GDM1 (cell line): ENCODE measurements at places on chromosomes 4 and X.

GRCh38 chr4:79854856-79855502 is 218.1 kb downstream of the ANTXR2 start:
- DNase-seq = no peak

GRCh38 chr4:94354474-94354896 is 11.8 kb upstream of the HPGDS start:
- no peak for DNase-seq

DNA sequence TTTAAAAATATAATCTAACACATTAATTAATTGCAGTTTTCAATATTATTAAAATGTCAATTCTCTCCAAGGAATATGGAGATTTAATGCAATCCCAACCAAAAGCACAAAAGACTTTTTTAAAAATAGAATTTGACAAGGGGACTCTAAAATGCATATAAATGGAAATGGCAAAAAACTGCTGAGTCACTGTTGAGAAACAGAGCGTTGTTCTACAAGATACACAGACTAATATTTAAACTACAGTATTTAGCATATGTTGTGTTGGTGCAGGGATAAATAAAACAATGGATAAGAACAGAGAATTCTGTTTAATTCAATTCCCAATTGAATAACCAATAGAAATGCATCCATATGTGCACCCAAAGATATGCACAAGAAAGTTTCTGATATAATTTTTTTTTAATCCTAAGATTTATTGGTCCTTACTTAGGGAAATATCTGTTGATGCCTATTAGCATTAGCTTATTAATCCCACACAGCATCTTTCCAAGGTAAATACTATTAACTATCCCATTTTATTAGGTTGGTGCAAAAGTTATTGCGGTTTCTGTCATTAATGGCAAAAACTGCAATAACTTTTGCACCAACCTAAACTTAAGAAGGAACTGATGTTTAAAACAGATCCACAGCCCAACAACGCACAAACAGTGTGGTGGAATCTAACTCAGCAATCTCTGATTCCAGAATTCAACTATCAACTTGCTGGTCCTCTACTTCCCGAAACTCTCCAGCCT is 86.8 kb upstream of the VEGFC start:
- no peak for DNase-seq

- DNase-seq = no peak
Measured at GRCh38 chr4:176492646-176493302, 173.0 kb downstream of the SPCS3 start.

DNA sequence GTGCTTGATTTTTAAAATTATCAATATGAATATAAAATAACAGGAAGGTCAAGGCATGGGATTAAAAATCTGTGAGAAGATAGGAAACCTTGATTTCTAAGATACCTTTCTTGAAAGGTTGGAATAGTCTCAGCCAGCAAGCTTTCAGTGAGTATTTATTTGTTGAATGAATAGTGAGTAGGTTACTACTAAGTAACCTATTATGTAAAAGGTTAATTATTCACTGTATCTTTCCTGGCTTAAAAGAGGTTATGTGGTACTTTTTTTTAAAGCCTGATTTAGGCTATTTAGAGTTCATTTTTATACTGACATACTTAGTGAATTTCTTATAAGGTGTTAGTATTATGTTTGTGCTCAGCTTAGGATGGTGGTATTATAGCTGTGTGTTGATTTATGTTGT is 123.5 kb downstream of the PTPN13 start:
- no peak for DNase-seq

- DNase-seq = no peak
Measured at GRCh38 chrX:107601759-107602158, 26.6 kb upstream of the PRPS1 start.

DNA sequence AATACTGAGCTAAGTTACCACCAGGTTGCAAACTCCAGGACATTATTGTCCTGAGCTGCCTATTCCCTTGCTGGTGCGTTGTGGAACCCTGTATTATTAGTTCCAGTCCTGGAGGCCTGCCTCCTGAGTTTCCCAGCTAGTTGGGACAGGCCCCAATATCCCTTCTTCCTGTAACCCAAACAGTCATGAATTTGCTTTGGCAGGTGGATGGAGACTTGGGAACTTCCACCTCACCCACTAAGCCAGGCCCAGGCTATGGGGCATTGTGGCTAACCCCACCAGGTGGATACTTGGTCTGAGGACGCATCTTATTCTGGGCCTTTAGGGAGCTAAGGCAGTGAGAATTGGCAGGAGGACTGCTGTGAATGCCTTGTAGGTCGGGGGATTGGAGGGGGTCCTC is 5.0 kb downstream of the RBM3 start:
- no peak for DNase-seq

- no peak for DNase-seq
Measured at GRCh38 chr4:155367608-155368007, 9.2 kb downstream of the MAP9 start.
